ENCODE measurements at places on chromosomes 13 and 19. TPM values are rescaled to one million over a fixed set of nuclear protein-coding genes. Genes with fewer than 3 reads are reported as not detected.

Gene CRX
- total RNA-seq: not detected

GRCh38 chr13:49421391-49421790 is 22.5 kb downstream of the CAB39L start:
- no peak overlapping the region for H3K27ac ChIP-seq
- DNase-seq: no peak
- no peaks in the 10 kb centered on the region for H3K27me3 ChIP-seq
- peaks cover 4% of the 10 kb centered on the region for H3K36me3 ChIP-seq

DNA sequence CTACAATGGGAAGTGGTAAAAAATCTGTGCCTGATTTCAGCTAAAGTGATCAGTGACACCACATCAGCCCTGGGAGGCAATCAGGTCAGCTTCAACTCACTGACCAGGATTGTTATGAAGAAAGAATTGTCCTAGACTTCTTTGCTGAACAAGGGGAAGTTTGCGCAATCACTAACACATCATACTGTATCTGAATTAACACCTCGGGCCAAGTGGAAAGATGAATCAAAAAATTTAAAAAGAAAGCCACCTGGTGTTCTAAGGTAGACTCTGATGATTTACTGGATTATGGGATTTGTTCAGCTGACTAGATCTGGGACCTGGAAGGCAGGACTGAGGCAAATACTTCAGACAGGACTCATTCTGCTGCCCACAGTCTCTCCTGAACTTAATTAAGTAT is 161.8 kb downstream of the DIAPH3 start:
- no peak overlapping the region for H3K4me3 ChIP-seq
- H3K27me3 ChIP-seq: no peaks in the 10 kb centered on the region
- no peak overlapping the region for H3K27ac ChIP-seq
- H3K4me1 ChIP-seq: no peaks in the 10 kb centered on the region
- H3K36me3 ChIP-seq: peaks cover 7% of the 10 kb centered on the region

DNA sequence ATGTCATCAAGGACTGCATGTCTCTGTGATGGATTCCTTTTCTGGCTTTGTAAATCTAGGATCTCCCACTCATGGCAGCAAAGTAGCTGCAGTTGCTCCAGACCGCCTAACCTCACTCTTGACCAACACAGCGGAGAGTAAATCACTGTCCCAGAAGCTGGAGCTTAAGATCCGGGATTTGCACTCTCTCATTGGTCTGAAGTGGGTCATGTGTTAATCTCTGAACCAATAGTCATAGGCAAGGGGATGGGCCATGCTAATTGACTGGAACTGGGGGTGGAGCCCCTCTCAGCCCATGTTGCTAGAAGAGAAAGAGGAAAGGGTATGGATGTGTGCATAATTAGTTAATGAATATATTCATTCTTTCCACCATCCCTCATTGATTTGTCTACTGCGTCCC is 34.0 kb downstream of the VAV1 start:
- peaks cover 7% of the 10 kb centered on the region for H3K27me3 ChIP-seq
- no peaks in the 10 kb centered on the region for H3K36me3 ChIP-seq
- no peak overlapping the region for H3K27ac ChIP-seq
- H3K4me1 ChIP-seq: no peaks in the 10 kb centered on the region

DNA sequence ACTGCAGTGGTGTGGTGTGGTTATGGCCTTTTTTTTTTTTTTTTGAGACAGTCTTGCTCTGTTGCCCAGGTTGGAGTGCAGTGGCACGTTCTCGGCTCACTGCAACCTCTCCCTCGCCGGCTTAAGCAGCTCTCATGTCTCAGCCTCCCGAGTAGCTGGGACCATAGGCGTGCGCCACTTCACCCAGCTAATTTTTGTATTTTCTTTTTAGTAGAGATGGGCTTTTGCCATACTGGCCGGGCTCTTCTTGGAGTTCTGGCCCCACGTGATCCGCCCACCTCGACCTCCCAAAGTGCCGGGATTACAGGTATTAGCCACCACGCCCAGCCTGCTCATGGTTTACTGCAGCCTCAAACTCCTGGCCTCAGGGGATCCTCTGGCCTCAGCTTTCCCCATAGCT is 7.0 kb downstream of the PDCD2L start:
- no peak for DNase-seq
- H3K4me3 ChIP-seq: no peak overlapping the region
- no peak overlapping the region for H3K27ac ChIP-seq
- no peaks in the 10 kb centered on the region for H3K27me3 ChIP-seq
- H3K4me1 ChIP-seq: no peaks in the 10 kb centered on the region
- H3K36me3 ChIP-seq: peaks cover 11% of the 10 kb centered on the region

- H3K36me3 ChIP-seq: no peaks in the 10 kb centered on the region
- no peaks in the 10 kb centered on the region for H3K4me1 ChIP-seq
- no peak within 1 kb of the TSS for H3K4me3 ChIP-seq
- no peak for DNase-seq
- H3K27me3 ChIP-seq: peaks cover 7% of the 10 kb centered on the region
Observed at GRCh38 chr19:6720369-6721137, at the start of gene C3. Gene C3 (minus strand): TSS chr19:6720650. CDS start chr19:6720589, 61 bp downstream.

DNA sequence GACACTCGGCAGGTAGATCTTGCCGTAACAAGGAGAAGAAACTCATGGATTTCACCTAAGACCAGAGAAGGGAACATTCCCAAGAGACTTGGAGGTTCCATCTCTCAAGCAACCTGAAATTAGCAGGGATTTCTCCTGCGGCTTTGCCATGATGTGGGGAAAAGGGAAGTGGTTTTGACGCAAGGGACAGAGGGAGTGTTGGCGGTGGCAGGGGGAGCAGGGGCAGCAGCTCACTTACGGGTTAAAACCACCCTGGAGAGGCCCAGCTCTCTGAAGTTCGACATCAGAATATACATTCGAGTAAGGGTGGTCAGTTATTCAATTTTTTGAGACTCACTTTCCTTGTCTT is 76.1 kb upstream of the POMP start:
- no peak for DNase-seq
- H3K4me3 ChIP-seq: no peak overlapping the region
- H3K27ac ChIP-seq: no peak overlapping the region
- H3K4me1 ChIP-seq: peaks cover 18% of the 10 kb centered on the region
- no peaks in the 10 kb centered on the region for H3K36me3 ChIP-seq
- H3K27me3 ChIP-seq: peaks cover 16% of the 10 kb centered on the region

DNA sequence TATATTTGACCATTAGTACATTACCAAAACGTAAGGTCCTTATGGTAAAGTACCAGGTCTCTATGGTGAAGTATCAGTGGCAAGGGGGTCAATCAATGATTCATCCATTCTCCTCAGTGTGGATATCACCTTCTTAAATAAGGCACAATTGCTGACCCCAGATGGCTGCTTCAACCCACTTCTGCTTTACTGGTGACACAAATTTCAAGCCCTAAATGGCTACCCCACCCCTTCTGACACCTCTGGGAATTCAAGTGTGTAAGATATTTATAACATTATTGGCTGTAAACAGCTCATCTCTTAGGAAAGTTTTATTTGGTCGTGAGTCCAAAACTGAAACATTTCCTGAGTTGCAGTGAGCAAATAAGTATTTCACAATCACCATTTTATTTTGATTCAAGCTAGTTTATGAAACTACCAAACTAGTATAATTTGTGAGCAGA is 7.9 kb upstream of the WBP4 start:
- H3K36me3 ChIP-seq: peaks cover 37% of the 10 kb centered on the region
- no peak overlapping the region for H3K4me3 ChIP-seq
- peaks cover 40% of the 10 kb centered on the region for H3K4me1 ChIP-seq
- H3K27me3 ChIP-seq: no peaks in the 10 kb centered on the region
- H3K27ac ChIP-seq: no peak overlapping the region

GRCh38 chr13:98563071-98563470 is 13.8 kb downstream of the STK24 start:
- no peak overlapping the region for H3K27ac ChIP-seq
- H3K27me3 ChIP-seq: no peaks in the 10 kb centered on the region
- peaks cover 38% of the 10 kb centered on the region for H3K36me3 ChIP-seq
- DNase-seq: no peak

Gene SELENOV
- 1.1 TPM for total RNA-seq

Gene SPTBN4
- total RNA-seq: 2.6 TPM

GRCh38 chr13:55553701-55554100 is 1587.0 kb upstream of the PRR20A start:
- no peak overlapping the region for H3K4me3 ChIP-seq
- H3K4me1 ChIP-seq: no peaks in the 10 kb centered on the region
- H3K27me3 ChIP-seq: no peaks in the 10 kb centered on the region
- no peak overlapping the region for H3K27ac ChIP-seq
- H3K36me3 ChIP-seq: peaks cover 4% of the 10 kb centered on the region

DNA sequence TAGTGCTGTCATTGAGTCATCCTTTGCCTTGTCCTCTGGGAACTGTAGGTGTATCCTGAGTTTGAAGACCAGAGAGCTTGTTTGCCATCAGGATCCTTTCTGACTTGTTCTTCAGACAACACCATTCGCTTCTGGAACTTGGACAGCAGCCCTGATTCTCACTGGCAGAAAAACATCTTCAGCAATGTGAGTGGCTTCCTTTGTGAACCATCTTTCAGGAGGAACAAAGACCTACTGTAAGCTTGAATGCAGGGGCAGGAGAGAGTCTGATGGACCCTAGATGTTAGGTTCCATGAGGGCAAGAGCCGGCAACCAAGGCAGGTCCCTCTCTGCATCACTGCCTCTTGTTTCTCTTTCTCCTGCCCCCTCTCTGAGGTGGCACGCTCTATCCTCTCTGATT is 26.7 kb downstream of the WDR62 start:
- H3K4me1 ChIP-seq: no peaks in the 10 kb centered on the region
- no peak overlapping the region for H3K27ac ChIP-seq
- no peak overlapping the region for H3K4me3 ChIP-seq
- no peaks in the 10 kb centered on the region for H3K27me3 ChIP-seq
- peaks cover 3% of the 10 kb centered on the region for H3K36me3 ChIP-seq
- DNase-seq: no peak

Gene GRIK5
- total RNA-seq: 5.8 TPM

Gene UFM1
- 63.5 TPM for total RNA-seq

GRCh38 chr13:35648201-35648600 is 171.7 kb upstream of the MAB21L1 start:
- peaks cover 3% of the 10 kb centered on the region for H3K27me3 ChIP-seq
- peaks cover 9% of the 10 kb centered on the region for H3K36me3 ChIP-seq
- no peak for DNase-seq
- H3K4me1 ChIP-seq: no peaks in the 10 kb centered on the region
- H3K27ac ChIP-seq: no peak overlapping the region

Gene ZNF790
- total RNA-seq: 10.1 TPM
